AML-193 (cell line): ENCODE measurements at places on chromosomes 7 and 10.

- peak; percentile 32 for DNase-seq
Measured at GRCh38 chr7:93148144-93148543, at the start of gene SAMD9L. Gene SAMD9L, minus strand, starts transcription at chr7:93148385. Its CDS starts 12,414 bp downstream, at chr7:93135971.

DNA sequence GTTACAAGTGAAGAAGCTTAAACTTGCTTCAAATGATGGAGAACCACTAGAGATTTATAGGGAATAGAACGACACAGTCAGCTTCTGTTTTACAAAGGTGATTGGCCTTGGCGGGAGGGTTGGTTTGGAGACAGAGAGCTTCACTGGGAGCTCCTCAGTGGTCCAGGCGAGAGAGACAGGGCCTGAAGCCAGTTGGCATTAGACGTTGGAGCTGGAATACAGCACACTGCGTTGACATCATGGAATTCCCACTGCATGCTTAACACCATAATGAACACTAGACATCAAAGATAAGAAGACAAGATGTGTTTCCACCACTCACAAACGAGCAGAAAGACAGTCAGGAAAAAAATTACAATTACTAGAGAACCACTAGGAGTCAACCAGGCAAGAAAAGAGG, 67.8 kb downstream of the TBXAS1 start:
- DNase-seq: no peak

DNA sequence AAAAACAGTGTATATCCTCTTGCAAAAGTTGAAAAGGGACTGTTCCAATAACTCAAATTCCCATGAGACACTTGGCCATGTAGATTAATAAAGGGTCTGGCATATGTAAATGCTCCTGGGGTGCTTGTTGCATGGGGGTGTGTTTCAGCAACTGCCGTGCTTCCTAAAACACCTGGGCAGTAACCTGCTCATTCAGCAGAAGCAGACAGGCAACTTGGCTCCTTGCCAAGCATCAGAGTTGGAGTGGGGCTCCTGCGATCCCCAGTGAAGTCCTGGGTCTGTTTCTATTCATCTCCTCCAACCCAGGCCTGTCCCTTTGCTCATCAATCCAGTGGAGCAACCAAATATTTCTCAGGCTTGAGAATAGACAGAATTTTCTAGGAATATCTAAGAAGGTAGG, 42.2 kb upstream of the ADAM12 start:
- DNase-seq: no peak

GRCh38 chr10:131267814-131268095, 43.8 kb downstream of the TCERG1L start:
- no peak for DNase-seq

- DNase-seq: no peak
Measured at GRCh38 chr10:132851451-132851850, 65.5 kb upstream of the NKX6-2 start.

GRCh38 chr10:127527891-127528290, 21.2 kb upstream of the NPS start:
- DNase-seq: no peak

- DNase-seq: no peak
Measured at GRCh38 chr10:58400609-58401008, 15.4 kb downstream of the TFAM start.

DNA sequence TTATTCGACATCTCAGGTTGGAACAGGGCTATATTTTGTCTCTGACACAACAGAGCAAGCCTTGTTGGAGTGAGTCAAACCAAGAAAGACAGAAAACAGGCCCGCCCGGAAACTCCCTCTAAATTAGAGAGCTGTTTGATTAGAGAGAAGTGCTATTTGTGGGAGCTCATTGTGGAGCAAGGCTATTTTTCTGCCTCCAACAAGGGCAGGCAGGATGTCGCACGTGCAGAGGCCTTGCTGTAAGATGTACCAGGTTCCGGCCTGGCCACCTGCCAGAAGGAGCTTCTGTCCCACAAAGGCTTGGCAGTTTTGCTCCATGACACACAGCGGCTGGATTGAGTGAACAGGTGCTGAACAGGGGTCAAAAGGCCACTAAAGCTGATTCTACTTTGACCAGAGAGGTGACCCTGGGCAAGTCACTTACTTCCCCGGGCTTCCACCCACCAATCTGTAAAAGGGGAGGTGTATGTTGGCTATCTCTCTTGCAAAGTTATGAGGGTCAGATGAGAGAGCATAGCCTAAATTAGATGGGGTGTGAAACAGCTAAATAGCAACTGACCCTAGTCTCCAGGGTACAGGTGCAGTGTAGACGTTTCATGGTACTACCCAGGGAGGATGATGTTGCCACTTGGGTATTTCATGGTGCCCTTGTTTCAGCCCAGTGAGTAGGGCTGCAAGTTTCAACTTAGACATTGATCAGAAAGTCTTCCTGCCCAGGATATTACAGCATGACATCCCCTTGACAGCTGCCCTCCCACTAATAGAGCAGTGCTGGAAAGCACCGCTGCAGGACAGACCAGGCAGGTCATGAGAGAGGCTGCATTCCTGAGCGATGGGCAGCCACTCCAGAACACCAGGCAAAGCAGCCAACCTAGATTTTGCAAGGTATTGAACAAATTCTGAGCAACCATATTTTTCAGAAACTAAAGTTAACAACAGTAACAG, 62.0 kb downstream of the VSTM4 start:
- no peak for DNase-seq

DNA sequence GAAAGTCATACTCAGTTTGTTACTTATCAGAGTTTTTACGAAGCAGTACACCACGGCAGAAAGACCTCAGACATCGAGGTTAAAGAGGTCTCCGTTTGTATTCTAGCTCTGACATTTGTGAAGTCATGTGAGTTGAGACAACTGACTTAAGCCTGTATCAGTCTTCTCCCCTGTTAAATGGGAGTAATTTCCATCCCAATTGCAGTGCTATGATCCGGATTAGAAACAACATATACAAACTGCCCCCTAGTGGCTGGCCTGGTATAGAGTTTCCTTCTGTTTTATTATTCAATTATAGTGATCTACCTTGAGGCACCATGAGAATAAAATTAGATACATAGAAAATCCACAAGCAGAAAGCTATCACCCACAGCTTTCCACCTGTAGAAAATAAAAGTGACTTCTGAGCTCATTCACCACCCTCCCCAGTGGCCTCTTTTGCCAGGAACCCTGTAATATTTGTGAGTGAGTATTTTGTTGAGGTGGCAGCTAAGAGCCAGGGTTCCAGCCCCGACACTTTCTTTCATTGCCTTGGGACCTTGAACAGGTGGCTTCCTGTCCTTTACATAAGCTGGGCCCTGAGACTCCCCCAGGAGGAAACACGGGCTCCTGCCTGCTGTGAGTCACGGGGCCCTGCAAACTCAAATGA, 607.2 kb upstream of the MGMT start:
- DNase-seq: peak; percentile 53

GRCh38 chr7:149457766-149458165, 3.1 kb downstream of the ZNF777 start:
- no peak for DNase-seq

- DNase-seq: no peak
Measured at GRCh38 chr7:38123494-38123893, 54.6 kb upstream of the STARD3NL start.

DNA sequence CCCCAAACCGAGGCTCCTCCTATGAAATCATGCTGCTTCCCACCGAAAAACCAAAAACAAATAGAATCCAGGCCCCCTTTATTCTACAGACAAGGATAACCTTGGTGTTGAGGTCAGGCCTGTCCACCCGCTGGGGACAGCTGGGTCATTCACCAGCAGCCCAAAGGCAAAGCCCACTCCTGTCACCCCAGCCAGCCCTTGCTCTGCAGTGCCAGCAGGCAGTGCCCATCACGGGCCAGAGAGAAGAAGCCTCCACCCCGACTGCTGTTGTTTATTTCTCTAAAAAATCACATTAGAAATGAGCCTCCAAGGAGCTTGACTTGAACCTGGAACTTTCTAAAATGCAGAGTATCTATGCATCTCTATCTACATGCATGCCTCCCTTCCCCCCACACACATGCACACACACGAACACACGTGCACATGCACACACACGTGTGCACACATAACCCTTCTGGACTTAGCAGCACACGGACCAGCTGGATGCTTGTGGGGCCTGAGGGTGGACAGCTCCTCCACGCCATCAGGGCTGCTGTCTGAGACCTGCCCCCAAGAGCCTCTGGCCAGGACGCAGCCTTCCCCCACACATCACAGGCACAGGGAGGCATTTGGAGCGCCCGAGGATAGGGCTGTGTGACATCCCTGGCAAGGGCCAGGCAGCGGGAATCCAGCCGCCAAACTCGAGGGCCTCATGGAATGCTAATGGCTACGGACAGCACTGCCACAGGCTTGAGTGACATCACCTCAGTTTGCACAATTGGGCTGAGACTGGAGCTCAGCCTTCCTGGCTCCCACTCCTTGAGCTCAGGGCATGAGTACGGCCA, 22.8 kb downstream of the PRKAG2 start:
- DNase-seq: no peak

DNA sequence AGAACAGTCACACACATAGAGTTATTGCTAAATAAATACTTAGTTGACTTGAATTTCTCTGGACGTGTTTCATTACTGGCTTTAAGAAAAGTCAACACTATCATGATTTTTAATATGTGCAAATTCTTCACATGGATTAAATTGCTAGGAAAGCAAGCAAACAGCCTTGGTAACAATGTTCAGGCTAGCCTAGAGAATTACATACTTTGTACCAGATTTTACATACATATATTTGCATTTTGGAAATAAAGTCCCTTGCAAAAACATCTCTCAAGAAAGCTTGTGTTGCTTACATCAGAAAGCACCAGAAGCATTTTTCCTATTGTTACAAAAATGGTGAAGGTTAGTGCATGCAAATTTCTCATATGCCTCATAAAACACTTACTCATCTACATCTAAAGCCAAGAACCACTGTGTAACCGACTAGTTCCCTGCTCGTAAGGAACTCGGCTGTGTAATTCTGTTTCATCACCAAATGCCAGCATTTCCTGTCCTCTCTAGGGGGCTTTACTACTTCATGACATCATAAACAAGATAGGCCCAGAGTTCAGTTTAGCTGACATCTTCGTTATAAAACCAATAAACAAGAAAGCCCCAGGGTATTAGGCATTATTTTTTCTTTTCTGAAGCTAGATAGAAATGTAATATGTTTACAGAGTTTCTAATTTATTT, 87.8 kb downstream of the CFAP58 start:
- DNase-seq: no peak

DNA sequence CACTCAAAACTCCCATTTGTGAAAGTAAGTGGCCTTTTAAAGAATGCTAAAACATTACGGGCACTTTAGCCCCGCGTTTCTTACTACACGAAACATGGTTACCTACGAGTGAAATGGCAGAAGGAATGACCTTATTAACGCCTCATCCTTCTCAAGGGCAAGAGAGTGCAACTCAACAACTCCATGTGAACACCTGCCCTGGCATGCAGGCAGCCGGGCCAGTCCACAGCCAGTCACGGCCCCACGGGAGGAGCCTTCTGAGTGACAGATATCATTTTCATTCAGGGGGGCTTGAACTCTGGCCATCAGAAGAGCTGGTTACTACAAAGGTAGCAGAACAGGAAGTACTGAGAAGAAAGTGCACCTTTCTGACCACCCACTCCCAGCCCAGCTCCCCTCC, 236.1 kb downstream of the PTPRN2 start:
- no peak for DNase-seq
